ENCODE measurements at places on chromosomes 2 and 18.

DNA sequence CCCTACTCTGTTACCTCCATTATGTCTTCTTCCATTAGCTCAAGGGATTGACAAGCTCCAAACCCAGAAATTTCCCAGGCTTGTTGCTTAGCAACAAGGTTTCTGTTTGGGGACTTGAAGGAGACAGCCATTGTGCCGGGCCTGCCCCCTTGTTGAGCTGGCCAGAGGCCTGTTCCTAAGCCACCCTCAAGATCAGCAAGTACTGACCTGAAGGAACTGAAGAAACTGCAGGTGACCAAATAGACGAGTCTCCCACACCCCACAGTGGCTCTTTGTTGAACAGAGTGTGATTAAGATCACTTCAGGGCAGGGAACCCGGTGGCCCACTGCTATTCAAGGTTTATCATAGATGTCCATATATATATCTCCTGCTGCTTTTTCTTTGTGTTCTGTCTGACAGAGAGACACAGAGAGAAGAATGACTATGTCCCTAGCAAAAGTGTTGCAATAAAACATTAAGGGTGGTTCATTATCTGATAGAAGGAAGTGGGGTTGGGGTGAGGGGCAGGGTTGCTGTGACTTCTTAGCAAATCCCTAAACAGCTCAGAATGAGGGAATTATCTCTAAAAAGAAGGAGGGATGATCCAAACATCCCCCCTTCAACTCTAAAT lies 69.2 kb downstream of the RNF144A start:
- DNase-seq = no peak

DNA sequence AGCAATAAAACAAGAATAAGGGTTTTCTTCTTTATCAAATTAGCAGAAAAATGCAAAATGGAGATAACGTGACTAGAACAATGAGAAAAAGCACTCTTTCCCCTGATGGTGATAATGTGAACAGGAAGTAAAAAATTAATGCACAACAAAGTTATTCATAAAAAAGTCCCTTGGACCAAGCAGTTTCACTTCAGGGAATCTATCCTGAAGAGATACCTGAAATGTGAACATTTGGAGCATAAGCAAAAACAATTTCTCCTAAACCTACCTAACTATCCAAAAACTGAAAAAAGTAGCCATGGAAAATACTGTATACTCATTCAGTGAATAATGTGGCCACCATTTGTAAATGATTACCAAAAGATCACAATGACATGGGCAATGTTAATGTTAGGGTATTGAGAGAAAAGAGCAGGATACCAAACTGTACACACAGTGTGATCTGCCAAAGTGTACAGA lies 48.7 kb downstream of the TRIP12 start:
- DNase-seq = no peak

- no peak for DNase-seq
These were observed 13.9 kb downstream of the IL1F10 start for GRCh38 chr2:113081488-113082210.

DNA sequence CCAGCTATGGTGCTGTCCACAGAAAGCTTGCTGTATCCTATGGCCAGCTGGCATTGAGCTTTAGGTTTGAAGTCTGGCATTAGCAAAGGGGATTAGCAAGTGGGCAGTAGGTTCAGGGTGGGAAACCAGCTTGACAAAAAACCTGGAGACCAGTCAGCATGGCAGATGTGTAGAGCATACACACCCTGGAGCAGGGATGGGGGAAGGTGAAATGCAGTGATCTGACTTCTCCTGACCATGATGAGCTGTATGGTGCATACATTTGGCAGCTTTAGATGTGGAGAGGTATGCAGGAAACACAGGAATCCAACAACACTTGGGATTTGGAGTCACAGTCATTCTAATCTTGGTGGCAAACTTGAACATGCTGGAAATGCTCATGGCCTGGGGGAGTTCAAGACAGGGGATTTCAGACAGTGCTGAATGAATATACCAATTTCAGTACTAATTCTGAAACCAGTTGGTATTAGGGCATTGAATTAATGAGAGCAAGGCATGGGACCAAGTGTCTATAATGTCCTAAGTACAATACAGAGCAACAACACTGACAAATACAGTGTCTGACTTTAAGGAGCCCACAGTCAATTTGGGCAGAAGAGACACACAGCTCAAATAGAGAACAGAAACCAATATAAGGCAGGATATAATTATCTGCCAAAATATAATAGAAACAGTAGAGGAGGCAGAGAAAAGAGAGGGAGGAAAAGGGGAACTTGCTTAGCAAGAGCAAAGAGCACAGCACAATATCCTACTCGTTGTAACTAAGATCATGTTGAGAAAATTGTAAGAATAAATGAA lies 11.8 kb downstream of the ARHGAP15 start:
- DNase-seq = peak; percentile 6

DNA sequence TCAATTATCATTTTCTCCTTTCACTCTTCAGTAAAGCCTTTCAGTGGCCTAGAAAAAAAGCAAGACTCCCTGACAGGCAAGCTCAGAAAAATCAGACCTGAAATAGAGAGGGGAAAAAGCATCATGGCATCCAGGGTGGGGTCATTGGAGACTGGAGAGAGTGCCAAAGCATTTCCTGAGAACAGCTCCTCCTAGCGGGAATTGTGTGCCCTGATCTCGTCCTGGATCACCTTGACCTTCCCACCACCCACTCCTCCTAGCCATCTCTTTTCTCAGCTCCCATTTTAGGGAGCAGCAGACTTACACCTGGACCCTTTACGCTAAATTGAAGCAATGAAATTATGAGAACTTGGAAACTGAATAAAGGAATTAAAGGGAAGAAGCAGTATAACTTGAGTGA lies 176.6 kb downstream of the VWC2L start:
- peak; percentile 27 for DNase-seq

- no peak for DNase-seq
These were observed 35.9 kb downstream of the PTGR3 start for GRCh38 chr18:75173125-75173432.

DNA sequence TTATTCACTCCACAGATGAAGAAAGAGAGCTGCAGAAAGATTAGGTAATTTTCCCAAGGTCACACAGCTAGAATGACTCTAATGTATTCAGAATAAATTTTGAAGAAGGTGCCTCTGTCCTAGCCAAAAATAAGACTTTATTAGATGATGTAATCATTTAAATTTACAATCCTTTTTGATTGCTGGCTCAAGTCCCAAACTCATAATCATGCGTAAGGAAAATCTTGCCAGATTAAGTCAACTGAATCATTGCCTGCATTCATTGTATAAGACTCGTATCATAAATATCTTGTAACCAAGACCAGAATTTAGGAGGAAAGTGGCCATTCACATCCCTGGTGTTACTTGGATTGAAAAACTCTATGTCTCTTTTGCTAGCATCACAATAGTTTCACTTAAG lies 53.1 kb upstream of the STK39 start:
- DNase-seq = no peak

DNA sequence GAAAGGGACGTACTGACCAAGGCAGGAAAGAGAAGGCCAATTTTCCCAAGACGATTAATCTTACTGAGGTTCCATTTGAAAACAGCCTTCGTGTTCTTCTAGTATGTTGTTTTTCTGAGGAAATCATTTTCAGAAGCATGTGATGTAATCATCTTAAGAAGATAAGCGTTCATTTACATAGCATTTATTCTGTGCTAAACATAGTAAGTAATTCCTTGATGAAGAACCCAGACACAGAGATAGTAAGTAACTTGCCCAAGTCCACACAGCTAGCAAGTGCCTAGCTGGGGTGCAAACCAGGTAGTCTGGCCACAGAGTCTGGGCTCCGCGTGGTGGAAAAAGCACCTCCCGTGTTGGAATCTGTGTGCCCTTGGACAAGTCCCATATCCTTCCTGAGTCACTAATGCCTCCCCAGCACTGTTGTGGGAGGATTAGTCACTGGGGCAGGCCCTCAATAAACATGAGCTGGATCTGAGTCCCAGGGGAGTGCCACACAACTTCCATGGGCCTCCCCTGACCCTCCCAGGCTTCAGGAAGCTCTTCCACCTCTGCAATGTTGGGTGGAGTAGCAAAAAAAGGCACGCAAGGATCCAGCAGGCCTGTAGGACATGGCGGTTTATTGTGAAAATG lies 26.9 kb upstream of the ASAP2 start:
- DNase-seq = no peak

- DNase-seq = peak; percentile 75
These were observed at the start of gene SPRED2 for GRCh38 chr2:65432227-65433190. Gene SPRED2 (minus strand): TSS chr2:65432599. CDS start chr2:65431987, 612 bp downstream.

DNA sequence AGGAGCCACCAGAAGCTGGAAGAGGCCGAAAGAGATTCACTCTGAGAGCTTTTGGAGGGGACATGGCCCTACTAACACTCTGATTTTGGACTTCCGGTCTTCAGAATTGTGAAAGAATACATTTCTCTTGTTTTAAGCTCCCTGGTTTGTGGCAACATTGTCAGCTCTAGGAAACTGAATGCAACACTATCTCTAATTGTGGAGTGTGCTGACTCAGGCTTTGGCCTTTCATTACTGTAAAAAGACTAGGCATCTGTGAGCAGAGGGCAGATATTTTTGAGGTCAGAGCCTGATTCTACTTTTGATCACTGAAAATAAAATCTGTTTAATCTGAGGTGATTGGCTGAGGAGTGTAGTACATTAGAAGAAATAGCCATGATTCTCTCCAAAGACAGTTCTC lies 185.4 kb upstream of the FAM98A start:
- no peak for DNase-seq

GRCh38 chr2:217948897-217949296 lies 53.9 kb downstream of the TNS1 start:
- DNase-seq = no peak
